Activated CD4-positive, alpha-beta T cell treated with anti-CD3 and anti-CD28 coated beads, Interleukin-2, amount 10 ng/mL, durations not matched to agents 24 days and 14 days (primary cell): ENCODE measurements at places on chromosomes 11 and 22. TPM values are rescaled to one million over a fixed set of nuclear protein-coding genes. Genes with fewer than 3 reads are reported as not detected.

VSTM5 gene
- not detected in 2 replicates for total RNA-seq

TMPRSS5 gene
- total RNA-seq: 1.2 and 2.6 TPM in 2 replicates

GRCh38 chr11:11916981-11917399 lies 75.2 kb downstream of the USP47 start:
- H3K4me1 ChIP-seq: no peaks in the 10 kb centered on the region
- no peak for DNase-seq
- no peak overlapping the region for H3K27ac ChIP-seq
- H3K27me3 ChIP-seq: no peaks in the 10 kb centered on the region
- H3K4me3 ChIP-seq: no peak overlapping the region

ACO2 gene
- total RNA-seq: 103 and 104 TPM in 2 replicates

DNA sequence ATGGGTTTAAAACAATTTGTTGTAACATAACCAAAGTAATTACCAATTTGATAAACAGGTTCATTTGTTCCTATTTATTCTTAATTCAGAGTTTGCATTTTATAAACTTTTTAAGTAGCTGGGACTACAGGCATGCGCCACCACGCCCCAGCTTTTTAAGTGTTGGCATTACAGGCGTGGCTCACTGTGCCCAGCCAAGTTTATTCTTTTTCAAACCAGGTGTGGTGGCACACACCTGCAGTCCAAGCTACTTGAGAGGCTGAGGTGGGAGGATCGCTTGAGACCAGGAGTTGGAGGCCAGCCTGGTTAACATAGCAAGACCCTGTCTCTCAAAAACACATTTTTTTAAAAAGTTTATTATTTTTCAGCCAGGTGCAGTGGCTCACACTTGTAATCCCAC lies 19.1 kb downstream of the PPFIA1 start:
- H3K4me3 ChIP-seq: no peak overlapping the region
- DNase-seq: no peak
- H3K36me3 ChIP-seq: peaks cover 39% of the 10 kb centered on the region
- H3K27ac ChIP-seq: no peak overlapping the region
- peaks cover 1% of the 10 kb centered on the region for H3K4me1 ChIP-seq

OR51B4 gene
- not detected in 2 replicates for total RNA-seq

- peaks cover 13% of the 10 kb centered on the region for H3K4me1 ChIP-seq
- no peak overlapping the region for H3K4me3 ChIP-seq
- peaks cover 8% of the 10 kb centered on the region for H3K27me3 ChIP-seq
- H3K27ac ChIP-seq: peak overlapping the region; percentile 75
- DNase-seq: no peak
These were observed 3.2 kb upstream of the PTDSS2 start for GRCh38 chr11:446891-447290.

SUSD2 gene
- total RNA-seq: 0.75 and 0.78 TPM in 2 replicates

DNA sequence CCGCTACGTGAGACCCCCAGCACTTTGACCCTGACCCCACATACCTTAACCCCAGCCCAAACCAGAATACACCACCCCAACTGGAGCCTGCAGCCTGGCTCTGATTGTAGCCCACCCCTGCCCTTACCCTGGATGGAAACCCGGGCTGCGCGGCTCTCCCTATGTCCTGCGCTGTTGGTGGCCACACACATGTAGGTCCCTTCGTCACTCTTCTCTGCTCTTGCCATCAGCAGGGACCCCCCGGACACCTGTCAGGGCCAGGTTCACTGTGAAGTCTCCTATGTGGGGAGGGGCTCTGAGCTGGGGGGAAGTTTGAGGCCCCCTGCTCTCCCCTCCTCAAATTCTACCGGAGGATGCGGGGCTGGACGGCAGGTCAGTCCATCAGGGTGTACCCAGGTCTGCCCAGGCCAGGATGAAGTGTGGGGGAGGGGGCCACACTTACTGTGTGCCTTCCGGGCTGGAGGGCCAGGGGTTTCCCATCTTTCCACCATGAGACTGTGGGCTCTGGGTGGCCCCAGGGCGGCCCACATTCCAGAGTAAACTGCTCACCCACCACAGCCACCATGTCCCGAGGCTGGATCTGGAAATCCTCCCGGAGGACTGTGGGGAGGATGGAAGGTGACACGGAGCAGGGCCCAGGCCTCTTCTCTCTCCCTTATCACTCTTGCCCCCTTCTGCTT lies 1.5 kb downstream of the ROBO4 start:
- peaks cover 17% of the 10 kb centered on the region for H3K27me3 ChIP-seq
- H3K4me3 ChIP-seq: no peak overlapping the region
- no peak for DNase-seq
- no peaks in the 10 kb centered on the region for H3K36me3 ChIP-seq
- no peak overlapping the region for H3K27ac ChIP-seq
- H3K4me1 ChIP-seq: peaks cover 4% of the 10 kb centered on the region

DNA sequence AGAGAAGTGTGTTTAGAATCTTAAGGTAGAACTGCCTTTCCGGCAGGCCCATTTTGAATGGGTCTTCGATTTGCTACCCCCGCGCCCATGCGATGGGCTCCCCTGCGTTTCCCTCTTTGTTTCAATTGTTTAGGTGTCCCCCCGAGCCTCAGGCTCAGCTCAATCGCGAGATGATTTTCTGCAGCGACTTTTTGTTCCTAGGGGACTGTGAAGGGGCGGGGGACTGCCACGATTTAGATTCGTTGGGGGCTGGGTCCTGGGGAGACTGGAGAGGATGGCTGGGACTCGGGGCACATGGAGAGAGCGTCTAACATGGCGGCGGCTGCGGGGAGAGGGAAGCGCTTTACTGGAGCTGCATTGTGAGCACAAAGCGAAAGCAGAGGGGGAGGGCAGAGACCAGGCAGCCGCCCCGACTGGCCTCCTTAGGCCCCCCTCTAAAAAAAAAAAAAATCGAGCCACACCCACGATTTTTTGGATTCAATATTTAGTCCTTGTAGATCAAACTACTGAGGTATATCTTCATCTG lies 1.7 kb downstream of the CAPRIN1 start:
- peak overlapping the region; percentile 100 for H3K4me3 ChIP-seq
- peaks cover 1% of the 10 kb centered on the region for H3K27me3 ChIP-seq
- peaks cover 28% of the 10 kb centered on the region for H3K36me3 ChIP-seq
- H3K4me1 ChIP-seq: peaks cover 20% of the 10 kb centered on the region

GRCh38 chr11:104761511-104761910 lies 136.7 kb downstream of the CASP12 start:
- H3K4me1 ChIP-seq: peaks cover 12% of the 10 kb centered on the region
- H3K27ac ChIP-seq: no peak overlapping the region
- H3K4me3 ChIP-seq: no peak overlapping the region
- no peak for DNase-seq
- H3K36me3 ChIP-seq: peaks cover 9% of the 10 kb centered on the region

DNA sequence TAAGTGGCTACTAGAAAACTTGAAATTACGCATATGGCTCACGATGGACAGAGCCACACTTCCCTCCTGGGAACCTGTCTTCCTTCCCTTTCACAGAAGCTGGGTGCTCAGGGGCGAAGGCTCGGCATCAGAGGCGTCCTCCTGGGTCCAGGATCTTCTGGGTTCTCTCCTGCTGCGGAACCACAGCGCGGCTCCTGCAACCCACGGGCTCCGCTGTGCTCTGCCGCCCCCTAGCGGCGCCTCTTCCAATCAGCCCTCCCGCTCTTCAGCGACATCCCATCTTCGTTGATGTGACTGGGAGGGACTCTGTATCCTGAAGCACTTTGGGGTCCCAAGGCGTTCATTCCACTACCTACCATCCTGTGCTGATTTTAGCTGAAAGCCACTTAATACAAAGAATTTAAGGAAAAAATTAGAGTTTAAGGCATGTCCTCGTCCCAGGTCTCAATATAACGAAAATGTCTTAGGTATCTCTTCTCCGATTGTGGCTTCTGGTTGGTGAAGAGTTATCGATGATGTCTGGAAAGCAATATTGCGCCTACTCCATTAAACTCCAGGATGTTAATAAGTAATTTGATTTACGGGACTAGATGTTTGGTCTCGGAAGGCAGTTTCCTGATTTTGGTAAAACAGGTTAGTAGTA lies 14.8 kb upstream of the RPS3 start:
- H3K4me3 ChIP-seq: peak overlapping the region; percentile 28
- peak; percentile 94 for DNase-seq
- peaks cover 10% of the 10 kb centered on the region for H3K27me3 ChIP-seq
- no peaks in the 10 kb centered on the region for H3K36me3 ChIP-seq
